Activated naive CD4-positive, alpha-beta T cell treated with anti-CD3 and anti-CD28 coated beads, Interleukin-2, amount 50 U/mL, for 16 hours (primary cell): ENCODE measurements at places on chromosomes 4 and X.

DNA sequence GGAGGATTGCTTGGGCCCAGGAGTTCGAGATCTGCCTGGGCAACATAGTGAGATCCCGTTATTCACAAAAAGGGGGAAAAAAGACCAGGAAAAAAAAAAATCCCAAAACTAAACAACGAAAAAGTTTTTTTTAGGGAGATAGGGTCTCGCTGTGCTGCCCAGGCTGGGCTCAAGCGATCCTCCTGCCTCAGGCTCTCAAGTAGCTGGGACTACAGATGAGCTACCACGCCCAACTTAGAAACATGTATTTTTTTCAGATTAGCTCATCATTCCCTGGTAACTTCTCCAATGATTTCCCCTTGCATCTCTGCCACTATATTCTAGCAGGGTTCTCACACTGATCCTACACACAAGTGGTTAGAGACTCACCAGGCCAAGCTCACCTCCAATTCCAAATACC is 24.4 kb upstream of the IRAK1 start:
- no peak for DNase-seq

GRCh38 chr4:113187358-113187757 is 137.9 kb downstream of the ANK2 start:
- no peak for DNase-seq

GRCh38 chr4:26503844-26504243 is 13.6 kb upstream of the CCKAR start:
- DNase-seq: no peak

- no peak for DNase-seq
Observed at GRCh38 chr4:170259631-170260153, 169.9 kb upstream of the AADAT start.

DNA sequence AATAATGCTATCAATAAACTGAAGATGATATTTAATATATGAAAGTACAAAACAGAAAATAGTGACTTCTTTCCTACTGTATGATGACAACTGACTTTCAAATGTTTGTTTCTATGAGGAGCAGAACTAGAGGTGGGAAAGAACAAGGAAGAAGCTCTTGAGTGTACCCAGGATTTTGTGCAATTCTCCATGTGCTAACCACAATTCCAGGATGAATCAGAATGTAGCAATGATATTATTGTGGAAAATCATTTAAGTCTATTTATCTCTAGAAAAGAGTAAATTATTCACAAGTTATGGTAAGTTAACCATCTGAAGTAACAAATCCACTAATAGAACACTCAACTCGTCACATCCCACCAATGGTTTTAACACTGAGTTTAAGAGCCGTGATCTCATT is 324.1 kb upstream of the EMCN start:
- DNase-seq: no peak

DNA sequence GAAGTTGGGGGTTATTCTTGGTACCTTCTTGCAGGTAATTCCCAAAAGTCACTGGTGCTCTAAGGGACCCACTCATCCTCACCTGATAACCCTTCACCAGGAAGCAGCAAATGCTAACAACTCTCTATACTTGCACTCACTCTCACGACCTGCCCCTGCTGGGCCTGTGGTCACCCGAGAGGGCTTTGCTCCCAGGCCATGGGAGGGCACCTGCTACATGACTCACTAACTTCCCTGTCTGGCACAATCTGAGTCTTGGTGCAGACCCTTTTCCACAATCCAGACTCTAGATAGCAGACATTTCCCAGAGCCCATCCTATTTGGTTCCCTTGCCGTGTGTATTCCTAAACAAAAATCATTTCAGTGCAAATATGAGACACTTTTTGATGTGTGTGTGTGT is 403.8 kb upstream of the FAT1 start:
- no peak for DNase-seq

- no peak for DNase-seq
Observed at GRCh38 chrX:134443020-134443419, 16.9 kb upstream of the HPRT1 start.

DNA sequence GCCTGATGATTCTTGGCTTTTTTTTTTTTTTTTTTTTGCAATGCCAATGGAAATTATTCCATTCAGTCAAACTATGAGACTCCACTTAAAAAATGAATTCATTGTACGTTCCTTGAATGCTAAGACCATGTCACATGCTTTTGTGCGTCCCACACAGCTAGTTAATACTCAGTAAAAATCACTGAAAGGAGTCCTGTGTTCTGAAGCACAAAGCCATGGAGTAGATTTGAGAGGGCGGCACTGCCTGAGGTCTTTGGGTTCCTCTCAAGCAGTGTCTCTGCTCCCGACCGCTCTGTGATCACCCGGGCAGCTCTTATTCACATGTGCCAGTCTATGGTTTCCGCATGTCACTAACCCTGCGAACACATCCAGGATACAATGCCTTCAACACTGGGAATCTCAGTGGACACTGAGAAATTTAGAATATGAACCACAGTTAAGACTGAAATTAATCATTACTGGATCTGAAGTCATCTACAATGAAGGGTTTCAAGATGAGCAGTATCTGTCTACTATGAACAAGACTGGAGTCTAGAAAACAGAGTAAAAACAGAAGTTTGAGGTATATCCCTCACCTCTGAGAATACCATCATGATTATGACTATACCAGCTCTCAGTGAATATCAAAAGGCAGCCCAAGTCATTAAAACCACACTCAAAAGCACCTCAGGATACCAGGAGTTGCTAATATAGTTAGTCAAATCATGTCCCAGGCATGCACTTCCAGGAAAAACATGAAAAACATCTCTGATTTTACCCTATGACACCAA is 193.0 kb downstream of the MGST2 start:
- no peak for DNase-seq

DNA sequence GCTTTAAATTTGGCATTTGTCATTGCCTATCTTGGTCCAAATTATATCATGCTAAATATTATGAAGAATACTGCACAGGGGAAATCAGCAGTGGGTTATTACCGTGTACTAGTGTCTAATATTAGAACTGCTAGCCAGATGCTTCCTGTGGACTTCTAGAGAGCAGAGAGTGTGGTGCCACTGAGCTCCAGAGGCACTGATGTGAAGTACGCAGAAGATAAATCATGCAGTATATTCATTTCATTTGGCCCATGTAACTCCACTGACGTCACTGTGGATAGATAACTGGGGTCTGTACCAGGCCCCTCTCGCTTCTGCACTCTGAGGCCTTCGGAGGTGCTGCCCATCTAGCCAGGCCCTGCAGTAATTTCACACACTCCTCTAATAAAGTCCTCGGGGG is 80.0 kb downstream of the ALPK1 start:
- no peak for DNase-seq

DNA sequence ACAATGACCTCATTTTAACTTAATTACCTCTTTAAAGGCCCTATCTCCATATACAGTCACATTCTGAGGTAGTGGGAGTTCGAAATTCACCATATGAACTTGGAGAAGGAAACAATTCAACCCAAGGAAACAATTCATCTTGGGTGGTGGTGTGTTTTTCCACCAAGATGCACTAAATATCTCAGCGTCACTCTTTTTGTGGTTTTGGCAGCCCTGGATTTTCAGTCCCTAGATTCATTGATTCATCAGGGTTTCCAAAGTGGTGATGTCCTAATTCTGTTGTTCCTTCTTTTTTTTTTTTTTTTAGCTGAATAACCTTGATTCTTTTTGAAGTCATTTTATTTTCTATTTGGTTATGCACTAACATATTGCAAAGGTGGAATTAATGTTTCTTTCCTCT is 162.6 kb upstream of the RAPGEF2 start:
- no peak for DNase-seq

- DNase-seq: no peak
Observed at GRCh38 chrX:132474544-132475248, 14.1 kb downstream of the MBNL3 start.

DNA sequence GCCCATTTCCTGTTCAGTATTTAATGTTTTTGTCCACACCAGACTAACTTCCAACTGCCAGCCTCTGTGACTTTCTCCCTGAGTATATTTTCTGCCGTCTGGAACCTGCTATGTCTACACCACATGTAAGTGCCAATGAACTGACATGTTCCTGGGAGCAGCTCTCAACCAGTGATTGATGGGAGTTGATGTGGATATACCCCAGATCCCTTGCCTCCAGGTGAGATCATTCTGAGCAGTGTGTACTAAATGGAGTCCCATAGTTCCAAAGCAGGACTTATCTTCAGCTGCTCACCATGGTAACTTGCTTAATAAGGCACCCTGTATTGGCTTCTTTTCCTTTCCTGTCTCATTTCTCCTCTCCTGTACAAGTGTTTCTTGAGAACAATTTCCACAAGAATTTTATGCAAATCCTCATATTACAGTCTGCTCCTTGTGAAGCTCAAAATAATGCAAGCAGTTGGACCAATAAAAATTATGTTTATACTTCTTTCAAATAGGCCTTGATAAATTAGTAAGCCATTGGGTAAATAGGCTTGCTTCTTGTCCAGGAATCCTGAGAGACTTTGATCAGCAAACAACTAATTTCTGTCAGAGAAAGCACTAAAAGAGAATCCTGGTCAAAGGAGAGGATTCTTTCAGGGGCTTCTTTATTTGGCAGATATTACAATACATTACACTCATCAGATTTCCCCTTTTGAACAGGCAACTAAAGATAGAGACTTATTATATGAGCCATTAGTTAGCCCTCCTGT is 911.7 kb upstream of the NDST4 start:
- DNase-seq: no peak

DNA sequence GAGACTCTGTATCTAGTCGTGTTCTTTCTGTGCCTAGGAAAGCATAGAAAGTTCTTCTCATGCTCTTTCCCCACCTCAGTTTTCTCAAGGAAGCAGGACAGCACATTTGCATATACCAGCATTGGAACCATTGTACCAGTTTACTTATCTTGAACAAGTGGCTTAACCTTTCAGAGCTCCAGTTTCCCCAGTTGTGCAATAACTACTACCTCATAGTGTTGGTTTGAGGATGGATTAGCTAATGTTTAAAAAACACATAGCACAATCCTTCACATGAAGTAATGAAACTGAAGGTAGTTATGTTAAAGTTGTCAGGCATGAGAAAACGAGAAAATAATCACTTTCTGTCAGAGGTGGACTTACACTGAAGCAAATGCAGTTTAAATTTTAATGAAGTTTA is 92.2 kb upstream of the H2AZ1 start:
- no peak for DNase-seq

DNA sequence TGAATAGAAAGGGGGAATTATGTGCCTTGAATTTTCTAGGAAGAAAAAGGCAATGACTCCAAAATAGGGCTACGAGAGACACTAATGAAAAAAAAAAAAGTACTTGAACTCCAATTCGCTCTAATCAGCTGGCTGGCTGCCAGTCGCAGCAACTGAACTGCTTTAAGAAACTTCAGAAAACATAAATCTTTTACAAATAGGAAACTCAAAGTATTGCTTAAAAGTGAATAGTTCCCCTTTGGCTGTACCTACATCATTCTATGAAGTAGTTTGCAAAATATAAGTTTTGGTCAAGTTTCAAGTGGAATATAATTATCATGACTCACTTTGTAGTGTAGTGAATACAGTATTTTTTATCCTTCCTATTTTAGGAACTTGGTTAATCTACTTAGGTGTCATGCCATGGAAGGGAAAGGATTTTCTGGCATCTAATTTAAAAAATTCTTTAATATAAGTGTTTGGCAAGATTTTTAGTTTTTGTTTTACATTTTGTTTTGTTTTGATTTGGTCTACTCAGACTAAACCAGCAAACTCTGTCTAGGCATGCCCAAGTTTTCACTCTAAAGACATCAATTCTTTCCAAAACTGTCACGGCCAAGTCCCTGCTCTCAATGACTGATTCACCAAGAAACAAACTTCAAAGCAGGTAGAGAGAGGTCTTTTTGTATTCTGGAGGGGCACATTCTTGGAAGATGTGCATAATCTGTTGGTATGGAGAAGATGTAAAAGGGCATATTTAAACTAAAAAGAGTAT is 382.4 kb upstream of the GALNT7 start:
- no peak for DNase-seq

GRCh38 chrX:109187473-109188168 is 294.3 kb downstream of the GUCY2F start:
- no peak for DNase-seq

DNA sequence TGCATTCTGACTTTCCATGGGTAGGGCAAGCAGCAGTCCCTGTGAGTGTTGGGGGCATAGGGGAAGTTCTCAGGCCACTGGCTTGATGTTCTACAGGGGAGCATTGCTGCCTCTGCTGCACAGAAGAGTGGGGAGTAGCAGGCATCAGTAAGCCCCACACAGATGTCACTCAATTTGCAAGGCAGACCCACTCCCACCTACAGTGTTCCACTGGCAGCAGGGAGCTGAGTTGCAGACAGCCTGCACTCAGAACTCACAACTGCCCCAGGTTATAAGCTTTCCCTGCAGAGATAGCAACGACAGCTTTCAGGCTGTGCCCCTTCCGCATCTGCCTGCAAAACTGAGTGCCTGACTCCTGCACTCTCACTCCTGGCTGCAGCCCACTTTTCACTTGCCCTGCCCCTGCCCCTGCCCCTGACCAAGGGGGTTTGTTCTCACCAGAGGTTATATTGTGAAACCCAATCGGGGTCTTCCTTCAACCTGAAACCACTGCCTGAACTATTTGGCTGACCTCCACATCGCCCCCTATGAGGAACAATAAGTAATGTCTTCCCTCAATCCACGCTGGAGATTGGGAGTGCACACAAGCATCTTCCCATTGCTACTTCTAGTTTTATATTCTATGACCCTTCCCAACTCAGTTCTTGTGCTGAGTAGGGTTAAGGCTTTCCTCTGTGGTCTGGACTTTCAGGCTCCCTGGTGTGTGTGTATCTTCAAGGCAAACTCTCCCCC is 227.4 kb upstream of the CXorf51B start:
- no peak for DNase-seq

- DNase-seq: peak; percentile 12
Observed at GRCh38 chrX:55057675-55058249, 17.1 kb upstream of the PAGE2B start.

GRCh38 chrX:66038115-66038514 is 1.8 kb downstream of the VSIG4 start:
- no peak for DNase-seq

DNA sequence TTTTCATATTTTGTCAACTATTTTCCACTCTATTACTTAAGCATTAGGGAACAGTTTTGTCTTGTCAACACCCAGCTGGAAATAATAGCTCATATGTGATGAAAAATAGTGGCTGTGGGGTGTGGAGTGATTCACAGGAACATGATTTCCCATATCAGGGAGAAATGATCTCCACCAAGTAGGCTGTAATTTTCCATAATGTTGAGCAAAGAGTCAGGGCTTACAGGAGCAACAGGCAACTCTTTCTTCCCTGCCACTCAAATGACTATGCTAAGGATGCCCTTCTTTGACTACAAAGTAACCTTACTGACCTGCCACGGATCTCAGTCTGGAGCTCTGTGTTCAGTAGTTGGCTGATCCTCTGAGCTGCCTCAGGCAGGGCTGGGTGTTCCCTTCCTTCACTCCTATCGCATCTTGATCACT is 90.0 kb upstream of the GATB start:
- DNase-seq: no peak
